ENCODE measurements at places on chromosomes 7 and 10.

- DNase-seq: no peak
Observed at GRCh38 chr10:18179891-18180290, 39.7 kb downstream of the CACNB2 start.

- DNase-seq: no peak
Observed at GRCh38 chr7:155178096-155178495, 108.0 kb downstream of the HTR5A start.

- no peak for DNase-seq
Observed at GRCh38 chr10:659688-660141, 29.8 kb downstream of the DIP2C start.

GRCh38 chr7:76008156-76008687, 13.8 kb upstream of the TMEM120A start:
- DNase-seq: no peak

Measured in activated T-cell treated with anti-CD3 and anti-CD28 coated beads, Interleukin-2, amount 50 U/mL, for 4 hours (primary cell).